RPMI7951 (cell line): ENCODE measurements at places on chromosomes 4 and X. TPM values are rescaled to one million over a fixed set of nuclear protein-coding genes. Genes with fewer than 3 reads are reported as not detected.

The PWWP3B gene
- not detected in 2 replicates for total RNA-seq

GRCh38 chr4:56425518-56425917, 9.9 kb downstream of the PPAT start:
- DNase-seq: no peak

- DNase-seq: no peak
Observed at GRCh38 chr4:7772711-7773385, 166.8 kb downstream of the AFAP1 start.

GRCh38 chr4:2968381-2968780, 5.0 kb downstream of the GRK4 start:
- no peak for DNase-seq

GRCh38 chr4:4439782-4440181, 52.9 kb downstream of the NSG1 start:
- DNase-seq: no peak

DNA sequence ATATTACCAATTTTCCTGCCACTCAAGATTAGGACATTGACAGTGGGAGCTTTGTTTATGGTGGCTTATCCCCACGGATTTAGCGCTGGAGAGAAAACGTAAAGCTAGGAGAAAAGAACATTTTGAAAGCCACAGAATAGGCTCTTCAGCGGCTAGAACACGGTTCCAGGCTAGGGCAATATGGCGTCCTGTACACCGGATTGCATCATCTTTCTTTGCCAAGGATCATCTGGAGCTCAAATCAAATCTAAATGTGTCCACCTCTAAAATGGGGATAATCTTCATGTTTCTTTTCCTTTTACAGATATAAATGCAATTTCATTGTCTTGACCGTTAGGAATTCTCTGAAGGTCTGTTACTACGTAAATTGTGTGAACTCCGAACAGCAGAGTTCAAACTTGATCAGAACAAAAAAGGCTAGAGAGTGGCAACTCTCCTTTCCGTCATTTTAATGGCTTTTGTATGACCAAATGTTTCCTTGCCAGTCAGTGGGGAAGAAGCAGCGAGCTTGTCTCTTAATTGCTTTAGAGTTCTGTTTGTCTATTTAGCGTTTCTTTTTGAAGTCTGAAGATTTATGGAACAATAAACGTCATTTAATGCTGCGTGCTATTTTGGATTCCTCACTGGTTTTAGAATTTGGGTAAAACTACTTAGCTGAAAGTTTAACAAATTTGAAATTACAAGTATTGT, 2.6 kb upstream of the WWC2 start:
- DNase-seq: no peak

GRCh38 chrX:107752043-107752442, 23.5 kb downstream of the TSC22D3 start:
- no peak for DNase-seq

DNA sequence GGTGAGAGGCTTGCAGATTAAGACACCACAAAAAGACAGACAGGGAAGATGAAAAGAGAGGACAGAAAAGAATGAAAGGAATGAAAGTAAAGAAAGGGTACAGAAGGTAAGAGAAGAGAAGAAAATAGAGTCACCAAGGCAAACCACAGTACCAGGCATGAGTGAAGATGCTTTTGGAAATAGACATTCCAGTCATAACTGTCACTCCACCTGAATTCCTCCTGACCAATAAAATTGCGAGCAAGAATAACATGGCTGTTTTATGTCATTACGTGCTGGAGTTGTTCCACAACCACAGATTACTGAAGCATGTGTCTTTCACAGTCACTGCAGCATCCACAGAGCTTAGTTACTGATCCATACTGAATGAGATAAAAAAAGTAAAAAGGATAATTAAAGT, 864.9 kb upstream of the SLIT2 start:
- DNase-seq: peak; percentile 6

DNA sequence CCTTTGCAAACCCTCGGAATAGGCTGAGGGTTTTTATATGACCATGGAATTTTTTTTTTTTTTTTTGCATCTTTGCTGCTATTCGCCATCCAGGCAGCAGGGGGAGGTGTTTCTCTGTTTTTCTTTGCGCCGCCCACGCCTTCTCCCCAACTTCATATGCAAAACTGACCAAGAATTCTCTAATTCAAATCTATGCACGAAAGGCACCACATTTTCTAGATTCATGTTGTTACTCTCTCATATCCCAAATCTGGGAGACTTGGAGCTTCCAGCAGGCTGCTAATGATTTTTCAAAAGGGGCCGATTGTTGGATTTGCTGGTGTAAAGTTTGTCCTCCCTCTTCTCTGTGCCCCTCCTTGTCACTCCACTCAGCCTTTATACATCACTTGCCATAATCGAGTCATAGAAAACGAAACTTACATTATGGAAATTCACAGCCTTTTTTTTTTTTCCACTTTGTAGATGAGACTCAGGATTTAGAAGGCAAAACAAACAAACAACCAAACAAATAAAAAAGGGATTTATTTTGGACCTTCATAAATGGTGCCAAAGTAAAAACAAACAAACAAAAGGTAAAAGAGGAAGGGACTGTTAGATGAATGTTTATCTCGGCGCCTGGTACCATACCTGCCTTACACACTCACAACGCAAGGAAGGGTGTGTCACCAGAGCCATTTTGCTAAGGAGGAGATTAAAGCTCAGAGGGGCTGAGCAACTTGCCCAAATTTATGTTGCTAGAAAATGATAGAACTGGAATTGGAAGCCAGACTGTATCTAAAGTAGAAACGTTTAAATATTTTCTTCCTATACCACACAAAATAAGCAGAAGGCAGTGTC, 29.3 kb upstream of the BOD1L1 start:
- DNase-seq: peak; percentile 77

GRCh38 chr4:162727232-162727631, 439.5 kb downstream of the NAF1 start:
- peak; percentile 1 for DNase-seq
